OCI-M1 (cell line): ENCODE measurements at places on chromosomes 4 and X.

DNA sequence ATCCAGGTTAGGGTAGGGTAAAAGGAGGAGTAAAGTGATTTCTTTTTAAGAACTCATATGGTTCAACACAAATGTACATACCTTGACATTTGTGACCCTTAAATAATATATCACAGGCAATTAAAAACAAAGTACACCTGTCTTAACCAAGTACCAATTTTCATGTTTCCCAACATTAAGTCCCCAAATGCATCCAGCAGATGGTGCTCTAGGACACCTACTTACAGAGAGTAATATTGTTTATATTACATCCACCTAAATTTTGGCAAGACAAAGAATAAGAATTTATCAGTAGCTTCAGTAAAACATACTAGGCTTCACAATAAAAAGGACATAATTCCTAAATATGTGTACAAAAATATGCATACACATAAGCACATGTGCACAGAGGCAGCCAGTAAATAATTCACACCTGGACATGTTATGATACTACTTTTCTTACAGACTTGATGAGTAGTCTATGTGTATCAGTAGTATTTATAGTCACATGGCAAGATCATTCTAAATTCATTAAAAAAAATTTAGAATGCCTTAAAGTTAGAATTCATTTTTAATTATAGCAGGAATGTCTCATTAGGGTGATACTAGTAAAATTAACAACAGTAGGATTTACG, 219.7 kb downstream of the DCLK2 start:
- DNase-seq = peak; percentile 87

DNA sequence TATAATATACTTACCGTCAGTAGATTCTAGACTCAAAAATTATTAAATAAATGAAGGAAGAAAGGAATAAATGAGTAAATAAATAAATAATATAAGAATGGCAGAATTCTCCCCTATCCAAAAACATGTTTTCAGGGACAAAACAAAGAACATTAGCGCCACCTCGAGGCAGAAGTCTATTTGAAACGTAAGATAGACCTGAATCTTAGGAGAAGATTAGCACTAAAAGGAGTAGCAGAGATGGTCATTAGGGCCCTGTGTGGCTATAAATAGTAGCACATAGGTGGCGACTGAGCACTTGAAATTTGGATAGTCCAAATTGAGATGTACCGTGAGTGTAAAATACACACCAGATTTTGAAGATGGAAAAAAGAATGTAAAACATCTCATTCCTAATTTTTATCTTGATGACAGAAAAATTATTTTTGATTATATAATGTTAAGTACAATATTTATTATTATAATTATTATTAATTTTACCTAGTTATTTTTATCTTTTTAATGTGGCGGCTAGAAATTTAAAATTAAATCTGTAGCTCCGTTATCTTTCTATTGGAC, 24.3 kb upstream of the SRD5A3 start:
- peak; percentile 91 for DNase-seq

GRCh38 chrX:125394449-125394848, 74.8 kb downstream of the TEX13C start:
- DNase-seq = no peak

- no peak for DNase-seq
Observed at GRCh38 chr4:109916027-109916409, 3.3 kb downstream of the EGF start.

GRCh38 chrX:2498781-2499302, 1.9 kb downstream of the DHRSX start:
- DNase-seq = no peak

- DNase-seq = no peak
Observed at GRCh38 chr4:67743194-67743593, 11.0 kb downstream of the GNRHR start.

DNA sequence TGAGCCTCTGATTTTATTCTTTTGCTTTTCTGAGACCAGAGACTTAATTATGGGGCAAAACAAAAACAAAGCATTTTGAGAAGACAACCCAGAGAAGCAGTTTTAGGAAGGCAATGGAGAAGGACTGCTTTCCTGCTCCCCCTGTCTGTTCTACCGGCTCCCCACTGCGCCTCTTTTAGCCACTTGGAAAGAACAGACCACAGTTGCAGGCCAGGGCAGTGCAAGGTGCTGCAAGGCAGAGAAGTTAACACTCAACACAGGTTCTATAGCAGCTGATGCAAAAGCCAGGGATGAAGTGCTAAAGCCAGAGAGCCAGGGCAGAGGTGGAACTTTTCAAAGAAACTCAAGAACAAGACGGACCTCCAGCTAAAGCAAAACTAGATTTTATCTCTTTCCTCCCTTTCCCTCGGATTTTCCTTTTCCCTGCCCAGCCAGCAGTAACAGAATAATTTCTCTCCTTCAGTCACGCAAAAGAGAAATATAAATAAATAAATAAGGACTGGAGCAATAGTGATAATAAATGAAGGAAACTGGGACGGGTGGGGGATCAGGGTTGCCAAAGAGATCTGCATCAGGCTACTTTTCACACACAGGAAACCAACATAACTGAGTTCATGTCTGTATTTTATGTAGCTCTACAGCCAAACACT, 10.4 kb downstream of the SH3RF1 start:
- no peak for DNase-seq

- no peak for DNase-seq
Observed at GRCh38 chr4:164596927-164597326, 157.0 kb upstream of the SMIM31 start.

DNA sequence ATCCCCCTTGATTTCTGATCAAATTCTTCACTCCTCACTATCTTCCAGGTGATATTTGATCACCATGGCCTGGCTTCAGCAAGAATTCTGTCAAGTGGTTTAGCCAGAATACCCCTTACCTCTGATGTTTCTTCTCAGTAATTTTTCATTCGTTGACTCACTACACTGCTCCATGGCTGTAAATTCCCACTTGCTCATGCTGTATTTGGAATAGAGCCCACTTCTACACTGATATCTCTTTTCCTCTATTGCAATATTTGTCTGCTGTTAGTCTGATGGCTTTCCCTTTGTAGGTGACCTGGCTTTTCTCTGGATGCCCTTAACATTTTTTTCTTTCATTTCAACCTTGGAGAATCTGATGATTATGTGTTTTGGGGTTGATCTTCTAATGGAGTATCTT, 73.9 kb upstream of the DIPK2B start:
- no peak for DNase-seq

DNA sequence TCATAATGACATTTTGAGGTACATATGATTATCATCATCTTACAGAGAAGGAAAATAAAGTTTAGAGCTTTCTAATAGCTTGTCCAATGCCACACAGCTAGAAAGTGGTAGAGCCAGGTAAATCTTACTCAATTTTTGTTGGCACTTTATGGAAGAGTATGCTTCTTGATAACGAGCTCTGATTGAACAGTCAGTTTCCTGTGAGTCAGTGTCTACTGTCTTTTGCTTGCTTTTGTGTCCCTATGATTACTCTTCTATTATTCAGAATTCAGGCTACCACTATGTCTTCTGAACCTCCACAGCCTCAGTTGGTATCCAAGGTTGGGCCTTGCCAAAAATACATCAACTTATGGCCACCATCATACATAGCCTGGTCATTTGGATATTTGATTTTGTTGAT, 2.6 kb downstream of the FAAH2 start:
- DNase-seq = no peak

- DNase-seq = no peak
Observed at GRCh38 chrX:42274151-42274550, 350.8 kb upstream of the CASK start.

DNA sequence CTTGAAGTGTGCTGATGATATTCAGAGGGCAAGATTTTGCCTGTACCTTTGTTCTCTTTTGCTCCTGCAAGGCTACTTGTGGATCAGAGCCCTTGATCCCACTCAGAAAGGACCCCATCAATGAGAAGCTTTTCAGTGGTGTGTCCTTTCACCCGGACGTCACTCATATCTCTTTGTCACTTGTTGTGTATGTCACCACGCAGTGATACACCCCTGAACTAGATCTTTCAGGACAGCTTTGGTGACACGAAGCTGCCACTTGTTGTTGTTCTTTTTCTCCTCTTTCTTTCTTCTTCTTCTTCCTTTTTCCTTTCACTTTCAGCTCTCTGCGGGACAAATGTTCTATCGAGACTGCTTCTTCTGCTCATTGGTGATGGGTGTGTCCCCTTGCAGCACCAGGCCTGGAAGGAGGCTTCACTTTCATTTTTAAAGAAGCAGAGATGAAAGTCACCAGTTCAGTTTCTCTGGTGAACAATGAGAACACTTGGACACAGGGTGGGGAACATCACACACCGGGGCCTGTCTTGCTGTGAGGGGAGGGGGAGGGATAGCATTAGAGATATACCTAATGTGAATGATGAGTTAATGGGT, 83.6 kb downstream of the NBDY start:
- DNase-seq = peak; percentile 83

GRCh38 chrX:115939070-115939469, 231.5 kb upstream of the AGTR2 start:
- DNase-seq = peak; percentile 2

DNA sequence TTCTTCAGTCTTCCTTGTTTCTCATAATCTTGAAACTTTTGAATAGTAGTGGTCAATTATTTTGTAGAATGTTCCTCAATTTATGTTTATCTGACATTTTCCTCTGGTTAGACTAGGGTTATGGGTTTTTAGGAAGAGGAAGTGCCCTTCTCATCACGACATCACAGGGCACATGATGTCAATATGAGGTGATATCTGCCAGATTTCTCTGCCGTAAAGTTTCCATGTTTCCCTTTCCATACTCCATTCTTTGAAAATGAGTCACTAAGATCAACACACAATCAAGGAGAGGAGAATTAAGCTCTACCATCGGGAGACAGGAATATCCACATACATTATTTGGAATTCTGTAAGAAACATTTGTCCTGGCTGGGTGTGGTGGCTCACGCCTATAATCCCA, 28.4 kb downstream of the RP2 start:
- DNase-seq = peak; percentile 60

- peak; percentile 45 for DNase-seq
Observed at GRCh38 chr4:108118505-108118904, 50.2 kb downstream of the LEF1 start.

DNA sequence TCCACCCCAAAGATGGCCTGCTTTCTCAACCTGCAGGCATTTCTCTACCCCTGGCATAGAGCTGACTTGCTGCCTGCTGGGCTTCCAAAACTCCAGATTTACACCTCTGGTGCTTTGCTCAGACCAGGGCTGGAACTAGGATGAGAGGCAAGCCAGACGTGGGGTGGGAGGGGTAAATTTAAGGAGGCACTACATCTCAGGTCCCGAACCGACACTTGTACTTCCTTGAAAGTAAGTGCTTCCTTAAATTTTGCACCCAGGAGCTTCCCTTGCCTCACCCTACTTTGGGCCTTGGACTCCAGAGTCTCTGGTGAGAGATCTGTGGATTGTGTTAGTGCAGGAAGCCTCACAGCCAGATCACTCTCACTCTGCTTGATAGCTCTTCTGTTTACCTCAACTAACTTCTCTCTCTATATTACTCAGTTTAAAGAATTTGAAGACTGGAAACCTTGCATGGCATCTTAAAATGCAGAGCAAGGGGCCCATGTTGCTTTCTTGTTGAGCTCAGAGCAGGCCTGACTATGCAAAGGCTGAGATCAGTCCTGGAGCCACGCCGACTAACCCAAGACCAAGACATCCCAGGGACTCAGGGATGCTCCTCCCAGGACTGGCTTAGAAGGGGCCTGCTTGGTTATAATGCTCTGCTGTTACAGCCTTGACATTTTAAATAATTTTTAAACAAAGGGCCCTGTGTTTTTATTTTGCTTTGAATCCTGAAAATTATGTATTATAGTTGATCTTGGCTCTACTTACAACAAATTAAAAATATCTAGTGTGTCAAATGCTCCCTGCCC, 145.0 kb upstream of the LEF1 start:
- DNase-seq = no peak

- DNase-seq = peak; percentile 50
Observed at GRCh38 chr4:168390041-168390440, 71.5 kb upstream of the DDX60 start.

DNA sequence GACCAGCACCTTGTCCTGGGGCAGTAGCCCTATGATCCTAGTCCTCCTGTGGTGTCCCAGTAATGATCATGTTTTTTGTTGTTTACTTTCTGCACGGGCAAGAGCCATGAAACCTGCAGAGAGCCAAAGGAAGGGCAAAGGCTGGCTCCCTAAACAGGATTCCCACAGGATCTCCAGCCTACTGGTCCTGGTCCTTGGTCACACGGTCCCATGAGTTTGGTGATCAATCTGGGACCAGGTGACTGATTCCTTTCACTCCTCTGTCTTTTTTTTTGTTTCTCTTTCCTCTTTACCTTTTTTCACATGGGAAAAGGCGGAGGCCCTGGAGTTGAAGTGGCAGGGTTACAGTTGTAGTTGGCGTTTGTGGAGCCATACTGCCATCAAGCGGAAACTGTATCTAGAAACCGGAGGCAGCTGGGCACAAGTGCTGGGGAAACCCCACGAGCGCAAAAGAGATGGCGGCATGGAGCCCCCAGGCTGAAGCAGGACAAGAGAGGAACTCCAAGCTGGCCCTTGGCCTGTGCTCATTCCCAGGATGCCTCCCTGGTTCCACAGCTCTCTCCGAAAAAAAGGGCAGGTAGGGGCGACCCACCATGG, 34.6 kb downstream of the NBDY start:
- DNase-seq = no peak

GRCh38 chr4:8646296-8647093, 53.9 kb downstream of the CPZ start:
- no peak for DNase-seq

DNA sequence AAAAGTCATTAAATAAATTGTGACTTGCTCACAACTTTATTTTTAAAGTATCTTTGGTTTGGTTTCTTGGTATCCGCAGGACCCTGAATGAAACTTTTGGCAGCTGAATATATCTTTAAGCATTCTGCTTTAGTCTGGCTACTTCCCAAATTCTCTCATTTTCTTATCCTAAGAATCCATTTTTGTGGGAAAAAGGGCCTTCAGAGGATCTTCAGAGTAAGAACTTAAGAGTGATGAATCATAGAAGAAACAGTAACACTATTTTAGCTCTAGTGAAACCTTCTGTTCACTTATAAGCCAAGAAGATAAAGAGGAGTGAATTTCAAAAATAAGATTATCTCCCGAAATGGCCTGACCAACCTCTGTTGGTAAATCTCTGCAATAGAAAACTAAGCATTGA, 540.6 kb upstream of the MAGEB18 start:
- no peak for DNase-seq

- DNase-seq = no peak
Observed at GRCh38 chr4:149296503-149296902, 519.1 kb downstream of the IQCM start.
